Renal cortex interstitium (tissue), 15 donors: ENCODE measurements at places on chromosomes 16 and 17.

- no peak for DNase-seq
Measured at GRCh38 chr17:67160791-67161190, 84.2 kb downstream of the HELZ start.

- DNase-seq = no peak
Measured at GRCh38 chr17:82638183-82638773, 10.0 kb downstream of the WDR45B start.

DNA sequence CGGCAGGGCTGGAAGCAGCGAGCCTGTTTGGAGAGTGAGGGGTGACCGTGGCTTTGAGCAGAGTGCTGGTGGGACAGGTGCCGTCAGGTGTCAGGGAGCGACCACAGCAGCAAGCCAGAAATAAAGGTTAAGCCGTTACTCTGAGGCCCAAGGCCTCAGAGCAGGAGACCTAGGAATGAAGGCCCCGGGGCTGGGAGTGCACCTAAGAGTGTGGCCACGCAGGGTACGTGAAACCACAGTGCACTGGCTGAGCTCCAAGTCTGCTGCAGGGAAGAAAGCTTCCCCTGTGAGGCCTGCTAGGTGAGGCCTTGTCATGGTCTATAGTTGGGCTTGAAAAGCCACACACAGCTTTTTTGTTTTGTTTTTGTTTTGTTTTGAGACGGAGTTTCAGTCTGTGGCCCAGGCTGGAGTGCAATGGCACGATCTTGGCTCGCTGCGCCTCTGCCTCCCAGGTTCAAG, 8.7 kb downstream of the CLUAP1 start:
- DNase-seq = no peak

GRCh38 chr17:76388966-76389888, 4.8 kb downstream of the SPHK1 start:
- no peak for DNase-seq

- no peak for DNase-seq
Measured at GRCh38 chr17:47676510-47677165, 17.3 kb upstream of the TBKBP1 start.

- no peak for DNase-seq
Measured at GRCh38 chr16:86212706-86213436, 297.5 kb upstream of the FOXF1 start.

GRCh38 chr17:81551458-81552243, 502 bp downstream of the FAAP100 start:
- no peak for DNase-seq

GRCh38 chr17:57530026-57530425, 215.1 kb downstream of the CCDC182 start:
- DNase-seq = no peak

GRCh38 chr17:81612172-81612970, 24.5 kb downstream of the NPLOC4 start:
- no peak for DNase-seq

- no peak for DNase-seq
Measured at GRCh38 chr16:66930189-66930588, 4.0 kb downstream of the CIAO2B start.

DNA sequence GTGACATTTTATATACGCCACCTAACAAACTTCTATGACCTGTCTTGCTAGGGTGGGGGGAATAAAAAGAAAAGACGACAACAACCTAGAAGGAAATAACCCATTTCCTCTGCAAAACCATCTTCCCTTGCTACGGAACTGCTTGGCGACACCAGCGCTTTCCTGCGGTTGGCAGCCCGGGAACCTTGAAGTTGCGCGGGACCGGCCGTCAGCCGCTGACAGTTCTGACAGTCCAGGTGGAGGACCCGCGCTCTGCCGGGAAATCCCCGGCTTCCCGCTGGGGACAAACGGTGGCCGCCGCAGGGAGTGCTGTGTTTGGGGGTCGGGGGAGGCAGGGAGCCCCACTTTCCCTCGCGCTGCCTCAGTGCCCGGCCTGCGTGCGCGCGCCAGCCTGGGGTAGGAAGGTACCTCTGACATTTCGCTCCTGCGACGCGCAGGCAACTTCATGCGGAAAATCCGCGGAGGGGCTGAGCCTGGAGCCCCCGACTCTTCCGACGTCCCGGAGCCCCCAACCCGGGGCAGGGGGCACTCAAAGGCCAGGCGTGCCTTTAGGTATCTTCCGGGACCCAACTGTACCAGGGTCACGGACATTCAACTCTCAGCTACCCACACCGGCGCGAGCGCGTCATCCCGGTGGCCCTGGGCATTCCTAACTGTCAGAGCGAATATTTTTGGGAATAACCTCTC, 516 bp downstream of the SLC16A6 start:
- no peak for DNase-seq

- DNase-seq = no peak
Measured at GRCh38 chr16:23700509-23700908, 12.5 kb downstream of the ERN2 start.

GRCh38 chr16:52773026-52773425, 226.1 kb upstream of the TOX3 start:
- DNase-seq = no peak

GRCh38 chr16:29743827-29744531, 1.8 kb downstream of the C16orf54 start:
- DNase-seq = no peak

GRCh38 chr17:4018446-4018845, 54.2 kb upstream of the ATP2A3 start:
- no peak for DNase-seq

DNA sequence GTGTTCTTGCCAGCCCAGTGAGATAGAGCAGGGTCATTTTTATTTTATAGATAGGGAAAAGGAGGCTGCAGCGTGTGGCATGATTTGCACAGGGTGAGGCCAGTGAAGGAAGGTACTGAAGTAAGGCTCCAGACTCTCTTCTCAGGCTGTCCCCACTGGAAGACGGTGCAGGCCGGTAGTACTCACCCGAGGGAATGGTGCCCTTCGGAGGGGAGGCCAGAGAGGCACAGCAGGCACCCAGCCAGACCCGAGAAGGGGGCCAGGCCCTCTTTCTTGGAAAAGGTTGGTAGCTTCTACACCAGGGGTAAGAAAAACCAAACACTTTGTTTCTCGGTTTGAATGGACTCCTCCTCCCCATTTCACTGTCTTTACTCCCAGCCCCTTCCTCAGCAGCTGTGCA, 288 bp downstream of the ANKRD40CL start:
- DNase-seq = no peak

DNA sequence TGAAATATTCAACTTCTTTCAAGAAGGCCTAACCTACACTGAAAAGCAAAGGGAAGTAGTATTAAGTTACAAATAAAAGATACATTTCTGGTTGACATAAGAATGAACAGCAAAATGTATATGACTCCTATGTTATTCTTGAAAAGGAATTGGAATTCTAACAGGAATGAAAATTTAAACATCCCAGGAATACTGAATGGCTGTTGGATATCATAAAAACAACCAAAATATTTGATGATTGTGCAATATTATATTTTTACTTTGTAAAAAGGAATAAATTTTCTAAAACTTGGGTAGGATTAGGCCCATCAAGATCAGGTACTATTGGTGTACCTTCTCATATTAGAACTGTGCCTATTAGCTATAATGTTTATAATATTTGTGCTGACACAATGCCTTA, 50.0 kb downstream of the CYB5B start:
- DNase-seq = no peak

DNA sequence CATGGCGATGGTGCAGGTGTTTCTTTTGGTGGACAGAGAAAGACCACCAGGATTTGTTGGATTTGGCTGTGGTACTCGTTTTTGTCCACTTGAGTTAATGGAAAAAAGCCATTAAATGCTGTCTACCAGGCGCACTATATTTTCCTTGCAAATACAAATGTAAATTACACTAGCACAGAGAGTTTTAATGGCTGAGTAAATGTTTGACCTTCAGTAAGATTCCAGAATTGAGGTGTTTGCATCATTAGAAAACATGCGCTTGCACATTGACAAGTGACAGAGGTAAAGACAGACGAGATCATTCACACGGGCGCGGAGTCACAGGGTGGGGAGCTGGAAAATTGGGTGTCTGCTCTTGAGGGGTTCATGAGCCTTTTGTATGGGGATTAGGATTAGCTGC, 53.5 kb upstream of the AKTIP start:
- no peak for DNase-seq

DNA sequence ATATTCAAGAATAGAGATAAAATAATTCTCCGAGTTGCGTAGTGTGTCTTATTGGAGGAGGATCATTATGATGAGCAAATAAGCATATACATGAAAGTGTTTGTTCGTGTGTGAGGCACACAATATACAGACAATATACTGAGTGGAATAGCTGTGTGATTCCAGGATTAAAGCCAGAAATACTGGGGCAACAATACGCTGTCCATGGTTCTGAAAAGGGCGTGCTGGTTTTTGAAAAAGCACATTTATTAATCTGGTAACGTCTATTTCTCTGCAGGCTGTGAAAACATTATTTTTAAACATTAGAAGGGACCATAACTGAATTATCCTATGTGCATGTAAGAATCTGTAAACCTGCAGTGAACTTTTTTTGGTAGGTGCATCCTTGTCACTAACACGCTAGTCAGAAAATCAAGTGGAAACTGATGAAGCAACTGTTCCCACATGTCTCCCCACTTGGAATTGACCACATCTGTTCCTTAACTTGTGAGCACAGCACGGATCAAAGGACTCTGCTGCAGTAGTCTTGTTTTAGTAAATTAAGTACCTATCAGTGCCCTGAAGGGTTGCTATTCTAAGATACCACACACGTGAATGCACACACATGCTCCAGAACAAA, 346.0 kb downstream of the GRIN2A start:
- DNase-seq = peak; percentile 31

GRCh38 chr17:28567604-28568003, 3.7 kb downstream of the PIGS start:
- DNase-seq = no peak

DNA sequence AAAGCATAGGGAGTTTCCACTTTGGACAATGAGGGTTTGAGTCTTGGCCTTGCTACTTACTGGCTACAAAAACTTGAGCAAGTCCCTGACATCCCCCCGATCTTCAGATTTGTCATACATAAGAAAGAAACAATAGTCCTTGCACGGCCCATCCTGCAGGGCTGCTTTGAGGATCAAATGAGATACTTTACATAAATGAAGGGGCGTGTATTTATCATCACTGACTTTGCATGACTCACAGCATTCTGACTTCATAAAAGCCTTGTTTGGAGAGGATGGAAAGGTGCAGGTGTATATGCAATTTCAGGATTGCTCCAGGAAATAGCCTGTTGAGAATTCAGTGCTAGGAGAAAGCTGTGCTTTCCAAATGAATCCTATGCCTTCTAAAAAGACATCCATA, 465.0 kb upstream of the MAF start:
- no peak for DNase-seq

DNA sequence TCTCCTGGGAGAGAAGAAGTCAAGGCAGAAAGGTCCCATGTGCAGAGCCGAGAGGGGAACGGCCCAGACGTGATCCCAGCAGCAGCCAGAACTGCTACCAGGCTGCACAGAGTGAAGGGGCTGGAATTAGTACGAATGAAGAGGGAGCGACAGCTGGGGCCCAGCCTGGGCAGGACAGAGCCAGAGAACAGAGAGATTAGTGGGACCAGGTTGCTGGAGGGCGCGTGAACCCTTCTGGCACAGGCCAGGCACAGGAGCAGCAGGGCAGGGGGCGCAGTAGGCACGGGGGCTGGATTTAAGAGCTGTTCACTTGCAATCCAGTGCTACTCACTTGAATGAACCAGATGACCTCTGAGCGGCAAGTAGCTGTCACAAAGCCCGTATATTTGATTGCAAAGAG, 66.9 kb downstream of the PLXDC1 start:
- DNase-seq = no peak

DNA sequence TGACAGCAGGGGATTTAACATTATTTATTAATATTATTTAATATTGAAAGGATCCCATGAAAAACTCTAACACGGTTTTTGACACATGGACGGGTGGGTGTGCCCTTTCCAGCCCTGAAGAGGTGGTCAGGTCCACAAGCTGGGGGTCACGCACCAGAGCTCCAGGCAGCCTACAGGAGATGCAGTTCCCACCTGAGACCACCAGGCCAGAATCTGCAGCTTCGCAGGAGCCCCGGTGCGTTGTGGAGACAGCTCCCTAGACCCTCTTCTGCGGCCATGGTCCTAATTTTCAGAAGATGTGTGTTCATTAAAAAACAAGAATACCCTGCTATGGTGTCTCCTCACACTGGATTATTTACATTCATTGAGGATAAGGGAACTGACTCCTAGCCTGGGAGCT, 331.1 kb downstream of the C16orf95 start:
- no peak for DNase-seq

GRCh38 chr16:66154801-66155200, 211.7 kb upstream of the CDH5 start:
- no peak for DNase-seq

GRCh38 chr16:9706217-9706836, 475.9 kb downstream of the GRIN2A start:
- no peak for DNase-seq

GRCh38 chr16:78216166-78216745, 116.8 kb downstream of the WWOX start:
- DNase-seq = no peak

DNA sequence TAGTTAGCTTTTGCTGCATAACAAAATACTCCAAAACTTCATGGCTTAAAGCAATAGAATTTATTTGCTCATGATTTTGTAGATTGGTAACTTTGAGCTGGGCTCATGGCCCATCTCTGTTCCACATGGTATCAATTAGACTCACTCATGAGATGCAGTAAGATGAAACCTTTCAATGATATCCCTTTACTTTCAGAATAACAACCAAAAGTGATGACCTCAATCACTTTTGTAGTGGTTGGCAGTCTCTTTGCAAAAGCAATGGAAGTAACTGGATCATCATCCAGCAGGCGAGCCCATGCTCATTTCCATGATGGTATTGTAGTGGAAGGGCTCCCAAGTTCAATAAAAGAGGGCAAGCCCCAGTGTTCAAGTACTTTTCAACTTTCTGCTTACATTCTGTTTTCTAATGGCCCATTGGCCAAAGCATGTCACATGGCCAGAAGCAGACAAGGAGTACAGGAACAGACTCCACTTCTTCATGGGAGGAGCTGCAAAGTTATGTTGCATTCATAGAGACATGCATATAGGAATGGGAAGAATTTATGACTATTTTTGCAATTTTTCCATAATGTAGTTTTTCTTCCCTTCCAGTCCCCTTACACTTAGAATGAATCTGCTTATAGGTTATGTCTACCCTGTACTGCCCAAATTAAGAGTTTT, 41.7 kb downstream of the EFCAB5 start:
- DNase-seq = no peak

- no peak for DNase-seq
Measured at GRCh38 chr16:76456016-76456415, 178.8 kb downstream of the CNTNAP4 start.

- DNase-seq = no peak
Measured at GRCh38 chr16:67490335-67491096, 7.2 kb upstream of the AGRP start.

DNA sequence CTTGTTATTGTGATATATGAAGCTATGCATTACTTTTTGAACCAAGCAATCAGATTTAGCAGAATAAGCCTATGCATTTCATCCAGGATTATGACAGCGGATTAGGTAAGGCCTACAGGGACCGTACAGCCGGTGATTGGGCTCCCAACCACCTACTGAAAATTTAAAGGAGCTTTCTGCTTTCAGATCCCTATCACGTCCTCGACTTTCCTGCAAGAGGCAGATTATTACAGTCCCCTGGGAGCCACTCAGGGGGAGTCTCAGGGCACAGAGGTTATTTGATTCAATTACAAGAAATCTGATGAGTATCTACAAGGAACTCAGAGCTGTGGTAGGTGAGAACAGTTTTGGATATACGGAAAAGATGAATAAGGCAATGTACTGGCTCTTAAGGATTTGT, 80.7 kb downstream of the HS3ST3B1 start:
- no peak for DNase-seq
